Breast epithelium (tissue), 4 donors: ENCODE measurements at places on chromosomes 2 and 18. TPM values are rescaled to one million over a fixed set of nuclear protein-coding genes. Genes with fewer than 3 reads are reported as not detected.

GRCh38 chr2:18369760-18370159, 190.7 kb downstream of the RDH14 start:
- no peak for DNase-seq

- DNase-seq, result no peak
Observed at GRCh38 chr2:834233-834632, 116.4 kb upstream of the SNTG2 start.

DNA sequence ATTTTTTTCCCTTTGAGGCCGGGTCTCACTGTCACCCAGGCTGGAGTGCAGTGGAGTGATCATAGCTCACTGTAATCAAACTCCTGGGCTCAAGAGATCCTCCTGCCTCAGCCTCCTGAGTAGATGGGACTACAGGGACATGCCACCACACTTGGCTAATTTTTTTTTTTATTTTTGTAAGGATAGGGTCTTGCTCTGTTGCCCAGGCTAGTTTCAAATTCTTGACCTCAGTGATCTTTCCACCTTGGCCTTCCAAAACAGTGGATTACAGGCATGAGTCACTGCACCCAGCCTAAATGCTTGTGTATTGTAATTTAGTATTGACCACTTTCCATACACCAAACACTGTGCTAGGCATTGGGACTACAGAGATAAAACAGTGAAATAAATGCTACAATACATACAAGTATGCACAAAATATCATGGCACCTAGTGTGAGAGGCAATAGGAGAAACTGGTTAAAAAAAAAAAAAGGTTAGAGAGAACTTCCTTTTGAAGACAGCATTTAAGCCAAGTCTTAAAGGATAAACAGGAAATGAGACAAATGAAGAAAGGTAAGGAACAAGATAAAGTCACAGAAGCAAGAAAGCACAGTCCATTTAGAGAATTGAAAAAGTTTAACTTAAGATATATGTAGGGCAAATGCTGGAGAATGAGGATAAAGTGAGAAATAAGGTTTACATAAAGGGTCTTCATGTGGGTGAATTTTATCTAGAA, 113.4 kb downstream of the GORASP2 start:
- DNase-seq, result no peak

GRCh38 chr2:242058116-242058680, 188.7 kb downstream of the RTP5 start:
- DNase-seq, result no peak

DNA sequence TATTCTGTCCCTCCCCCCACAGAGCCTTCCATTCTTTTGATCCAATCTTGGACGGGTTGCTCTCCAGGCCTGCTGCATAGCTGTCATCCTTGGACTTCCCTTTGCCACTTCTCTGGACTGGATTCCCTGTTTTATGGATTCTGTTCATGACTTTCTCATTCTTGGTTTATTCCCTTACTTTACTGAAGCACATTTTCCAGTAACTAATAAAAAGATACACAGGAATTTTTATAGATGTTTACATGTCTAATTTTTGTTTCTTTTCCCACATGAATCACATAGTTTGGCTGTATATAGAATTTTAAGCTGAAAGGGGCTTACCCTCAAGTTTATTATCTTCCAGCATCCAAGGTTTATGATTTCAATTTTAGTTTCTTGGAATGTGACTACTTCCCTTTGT, 37.9 kb downstream of the GDF7 start:
- DNase-seq, result no peak

DNA sequence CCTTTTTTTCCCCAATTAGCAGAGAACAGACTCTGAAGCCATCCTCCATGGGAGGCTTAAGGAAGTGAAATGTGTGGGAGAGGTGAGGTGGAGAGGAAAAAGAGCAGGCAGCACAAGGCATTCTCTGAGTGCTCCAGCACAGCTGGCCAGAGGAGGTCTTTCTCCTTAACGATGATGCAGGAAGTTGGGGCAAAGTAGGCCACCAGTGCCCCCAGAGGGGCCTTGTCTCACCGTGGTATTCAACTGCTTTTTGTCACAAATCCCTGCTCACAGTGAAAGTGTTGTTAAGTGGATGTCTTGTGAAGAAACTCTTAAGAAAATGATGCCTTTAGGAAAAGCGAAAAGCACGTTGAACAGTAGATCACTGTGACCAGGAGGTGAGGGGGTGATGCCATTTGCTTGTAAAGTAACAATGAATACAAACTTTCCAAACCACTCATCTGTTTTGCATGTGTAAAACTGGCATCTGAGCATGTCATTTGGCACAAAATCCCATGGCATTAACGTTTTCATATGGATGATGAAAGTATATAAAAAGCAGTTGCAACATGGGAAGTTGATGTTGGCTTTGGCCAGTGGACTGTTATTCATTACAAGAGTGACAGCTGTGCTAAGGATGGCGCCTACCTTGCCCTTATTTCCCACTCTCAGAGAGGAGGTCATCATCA, 49.2 kb upstream of the CDC42EP3 start:
- DNase-seq, result no peak

- no peak for DNase-seq
Observed at GRCh38 chr2:219252084-219252483, 959 bp upstream of the TUBA4B start.

GRCh38 chr18:24486684-24487083, 26.2 kb downstream of the HRH4 start:
- no peak for DNase-seq

DNA sequence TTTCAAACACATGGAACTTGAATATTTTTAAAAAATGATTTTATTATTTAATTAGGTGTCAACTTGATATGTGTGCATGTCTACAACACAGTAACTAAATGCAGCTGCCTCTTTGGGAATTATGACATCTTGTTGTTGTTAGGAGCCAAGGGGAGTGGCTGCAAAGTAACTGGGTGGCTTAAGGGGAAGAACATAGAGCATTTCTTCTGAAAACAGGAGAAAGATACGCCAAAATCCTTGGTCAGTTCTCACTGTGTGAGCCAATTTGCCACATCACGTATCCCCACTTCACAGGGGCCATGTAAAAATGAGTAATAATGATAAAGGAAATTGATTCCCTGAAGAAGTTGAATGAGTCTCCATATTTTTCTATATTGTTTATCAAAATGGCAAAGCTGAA, 309.8 kb upstream of the COL3A1 start:
- no peak for DNase-seq

- no peak for DNase-seq
Observed at GRCh38 chr2:61327173-61327572, 143.7 kb downstream of the USP34 start.

DNA sequence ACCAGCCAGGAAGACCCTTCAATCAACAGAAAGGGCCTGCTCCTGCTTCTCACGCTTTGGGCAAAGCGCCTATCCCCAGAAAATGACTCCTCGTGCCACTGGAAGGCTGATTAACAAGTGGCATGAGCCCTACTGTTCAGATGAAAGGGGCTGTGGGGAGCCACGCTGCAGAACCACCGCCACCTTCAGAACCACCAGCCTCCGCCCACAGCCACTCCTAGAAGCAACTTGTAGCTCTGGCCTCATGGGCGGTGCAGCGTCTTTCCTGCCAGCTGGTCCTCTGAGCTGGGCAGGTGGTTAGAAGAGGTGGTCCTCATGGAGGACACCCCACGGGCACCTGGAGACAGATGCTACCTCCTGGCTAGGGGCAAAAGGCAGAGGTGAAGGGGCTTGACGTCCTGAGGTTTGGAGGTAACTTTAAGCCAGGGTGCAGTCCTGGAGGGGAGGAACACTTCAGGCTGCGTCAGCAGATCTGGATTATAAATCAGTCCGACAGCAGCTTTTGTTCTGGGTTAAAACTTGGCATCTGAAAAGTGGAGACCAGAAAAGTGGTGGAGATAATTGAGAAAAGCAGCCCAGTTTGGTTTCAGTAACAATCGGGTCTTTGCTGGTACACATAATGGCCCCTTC, 861 bp upstream of the SEMA4C start:
- no peak for DNase-seq

DNA sequence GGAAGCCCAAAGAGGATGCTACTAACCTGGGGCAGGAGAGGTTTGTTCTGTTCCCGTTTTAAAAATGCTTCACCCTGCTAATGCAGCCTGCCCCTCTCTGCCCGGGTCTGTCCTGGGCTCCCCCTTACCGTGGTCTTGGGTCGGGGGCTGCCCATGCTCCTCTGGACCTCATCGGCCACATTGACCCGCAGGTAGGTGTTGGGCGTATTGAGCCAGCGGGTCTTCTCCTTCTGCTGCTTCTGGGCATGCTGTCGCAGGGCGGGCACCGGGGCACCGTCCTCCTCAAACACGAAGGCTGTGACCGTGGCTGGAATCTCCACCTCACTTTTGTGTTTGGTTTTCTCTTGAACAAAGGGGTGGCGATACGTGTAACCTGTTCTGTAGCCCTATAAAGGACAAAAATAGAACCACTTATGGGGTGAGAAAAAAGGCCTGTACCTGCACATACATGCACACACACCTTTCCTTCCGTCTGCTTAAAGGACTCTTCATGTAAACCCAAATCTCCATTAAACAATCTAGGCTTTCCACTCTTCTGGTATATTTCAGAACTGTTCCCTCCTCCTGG, 89.3 kb downstream of the ADD2 start:
- DNase-seq, result no peak

DNA sequence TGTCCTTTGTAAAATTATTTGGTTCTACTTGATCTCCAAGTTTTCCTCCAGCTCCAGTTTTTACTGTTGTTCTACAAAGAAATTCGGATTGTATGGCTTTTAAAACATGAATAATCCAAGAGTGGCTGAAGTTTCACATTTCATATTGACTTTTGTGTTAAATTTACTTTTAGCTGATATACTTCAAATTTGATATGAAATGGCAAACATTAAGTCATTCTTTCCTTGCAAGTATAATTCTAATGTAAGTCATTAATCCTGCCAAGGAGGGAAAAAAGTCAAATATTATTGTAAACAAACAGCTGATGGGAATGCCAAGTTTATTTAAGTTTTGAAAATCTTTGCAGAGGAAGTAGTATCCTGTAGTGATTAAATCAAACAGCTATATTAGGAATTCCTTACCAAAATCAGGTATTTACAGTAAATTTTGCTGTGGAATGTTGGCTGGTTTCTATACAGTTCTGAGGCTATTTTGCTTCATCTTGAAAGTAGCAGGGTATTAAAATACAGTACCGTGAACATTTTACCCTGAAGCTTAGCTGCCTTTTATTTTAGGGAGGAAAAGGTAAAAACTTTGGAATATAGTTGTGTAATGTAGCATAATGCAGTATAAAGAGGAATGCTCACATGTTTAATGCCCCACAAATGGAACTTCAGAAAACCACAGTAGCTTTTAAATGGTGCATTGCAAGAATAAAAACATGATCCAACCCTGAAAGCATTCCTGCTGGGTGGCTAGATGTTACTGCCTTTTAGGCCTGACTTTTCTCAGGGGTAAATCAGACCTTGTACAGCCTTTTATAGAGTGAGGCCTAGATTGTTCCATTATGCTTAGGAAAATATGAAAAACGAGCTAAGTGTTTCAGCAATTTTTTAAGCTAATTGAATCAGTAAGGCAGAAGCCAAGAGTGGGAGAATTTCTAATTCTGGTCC, 62.7 kb upstream of the NT5C1B start:
- no peak for DNase-seq

DNA sequence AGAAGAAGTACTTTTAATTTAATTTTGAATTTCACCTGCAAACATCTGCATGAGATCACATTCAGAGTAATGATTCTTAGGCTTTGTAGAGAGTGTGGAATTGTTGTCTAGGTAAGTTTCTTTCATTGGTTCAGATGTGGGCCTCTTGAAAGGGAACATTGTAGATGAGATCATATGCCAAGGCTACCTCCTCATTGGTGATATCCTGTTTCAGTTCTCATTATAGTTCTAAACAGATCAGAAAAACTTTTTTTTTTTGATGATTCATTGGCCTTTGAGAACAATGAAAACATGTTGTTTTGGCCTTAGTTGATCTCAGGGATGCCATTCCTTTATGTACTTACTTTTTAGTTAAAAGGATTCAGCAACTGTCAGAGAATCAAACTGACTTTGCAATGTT, 44.5 kb downstream of the EML6 start:
- no peak for DNase-seq

DNA sequence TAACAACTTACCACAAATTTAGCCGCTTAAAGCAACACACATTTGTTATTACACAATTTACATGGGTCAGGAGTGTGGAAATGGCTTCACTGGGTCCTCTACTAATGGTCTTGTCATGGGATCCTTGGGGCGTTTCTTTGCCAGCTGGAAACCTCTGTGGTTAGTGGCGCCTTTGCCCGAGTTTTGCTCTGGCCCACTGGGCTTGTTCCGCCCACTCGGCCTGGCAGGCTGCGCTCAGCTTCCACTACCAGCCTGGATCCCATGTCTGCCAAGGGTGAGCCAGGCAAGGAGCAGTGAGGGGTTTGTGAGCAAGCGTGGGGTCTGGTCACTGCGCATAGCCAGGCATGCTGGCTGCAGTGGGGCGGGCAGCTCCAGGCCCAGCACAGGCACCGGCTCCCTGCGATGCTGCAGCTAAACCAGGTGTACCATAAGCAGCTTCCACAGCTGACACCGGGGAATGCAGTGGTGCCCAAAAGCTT, 16.2 kb upstream of the MBD2 start:
- DNase-seq, result no peak

GRCh38 chr2:108459441-108459840, 10.4 kb downstream of the GCC2 start:
- DNase-seq, result no peak

- DNase-seq, result no peak
Observed at GRCh38 chr2:193963472-193964119, 1693.4 kb upstream of the SLC39A10 start.

DNA sequence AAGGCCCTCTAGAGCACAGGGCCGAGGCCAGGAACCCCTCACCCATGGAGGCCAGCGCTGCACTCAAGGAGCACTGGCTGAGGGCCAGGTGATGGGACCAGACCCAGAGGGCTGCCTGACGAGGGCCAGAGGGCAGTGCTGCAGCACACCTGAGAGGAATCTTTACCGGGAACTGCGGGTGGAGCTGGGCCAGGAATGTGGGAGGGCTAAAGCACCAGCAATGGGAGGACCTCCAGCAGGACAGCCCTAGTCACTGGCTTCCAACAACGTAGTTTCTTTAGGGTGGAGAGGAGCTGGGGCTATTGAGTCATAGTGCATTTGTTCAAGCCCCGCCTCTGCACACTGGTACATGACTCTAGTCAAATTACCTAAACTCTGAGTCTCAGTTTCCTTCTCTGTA, 143.4 kb downstream of the TMEM17 start:
- no peak for DNase-seq

DNA sequence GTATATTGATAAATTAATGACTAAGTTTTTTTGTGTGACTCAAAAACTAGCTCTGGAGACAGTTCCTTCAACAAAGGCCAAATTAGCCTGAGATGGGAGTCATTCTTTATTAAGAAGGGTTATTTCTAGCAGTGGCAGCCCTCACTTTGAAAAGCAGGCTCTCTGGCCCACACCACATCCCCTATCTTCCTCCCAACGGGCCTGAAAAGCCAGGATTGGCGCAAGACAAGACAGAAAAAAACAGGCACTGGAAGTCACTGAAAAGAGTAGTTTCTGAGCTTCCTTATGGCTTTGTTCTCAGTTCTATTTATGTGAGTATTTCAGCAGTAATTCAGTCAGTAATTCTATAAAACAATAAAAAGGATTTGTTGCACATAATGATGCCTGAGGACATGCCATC, 149.0 kb downstream of the LAMA3 start:
- DNase-seq, result no peak

The RGPD3 gene
- 1.6 TPM for total RNA-seq

The DCDC2C gene
- total RNA-seq, result 0.48 TPM

The SPC25 gene
- total RNA-seq, result not detected

The SLC14A1 gene
- 0.64 TPM for total RNA-seq

The AMER3 gene
- total RNA-seq, result not detected

The ZNF638 gene
- total RNA-seq, result 266 TPM

The POTEE gene
- total RNA-seq, result not detected

The FSIP2 gene
- total RNA-seq, result 0.64 TPM

The FSHR gene
- not detected for total RNA-seq

The ATP6V1B1 gene
- 38.2 TPM for total RNA-seq

The GRHL1 gene
- 40.0 TPM for total RNA-seq

The SIGLEC15 gene
- total RNA-seq, result 0.66 TPM

The ATG4B gene
- total RNA-seq, result 47.7 TPM
